ENCODE measurements at places on chromosomes 16 and 17.

- no peak for DNase-seq
Observed at GRCh38 chr17:42053731-42054500, 3.5 kb upstream of the C17orf113 start.

DNA sequence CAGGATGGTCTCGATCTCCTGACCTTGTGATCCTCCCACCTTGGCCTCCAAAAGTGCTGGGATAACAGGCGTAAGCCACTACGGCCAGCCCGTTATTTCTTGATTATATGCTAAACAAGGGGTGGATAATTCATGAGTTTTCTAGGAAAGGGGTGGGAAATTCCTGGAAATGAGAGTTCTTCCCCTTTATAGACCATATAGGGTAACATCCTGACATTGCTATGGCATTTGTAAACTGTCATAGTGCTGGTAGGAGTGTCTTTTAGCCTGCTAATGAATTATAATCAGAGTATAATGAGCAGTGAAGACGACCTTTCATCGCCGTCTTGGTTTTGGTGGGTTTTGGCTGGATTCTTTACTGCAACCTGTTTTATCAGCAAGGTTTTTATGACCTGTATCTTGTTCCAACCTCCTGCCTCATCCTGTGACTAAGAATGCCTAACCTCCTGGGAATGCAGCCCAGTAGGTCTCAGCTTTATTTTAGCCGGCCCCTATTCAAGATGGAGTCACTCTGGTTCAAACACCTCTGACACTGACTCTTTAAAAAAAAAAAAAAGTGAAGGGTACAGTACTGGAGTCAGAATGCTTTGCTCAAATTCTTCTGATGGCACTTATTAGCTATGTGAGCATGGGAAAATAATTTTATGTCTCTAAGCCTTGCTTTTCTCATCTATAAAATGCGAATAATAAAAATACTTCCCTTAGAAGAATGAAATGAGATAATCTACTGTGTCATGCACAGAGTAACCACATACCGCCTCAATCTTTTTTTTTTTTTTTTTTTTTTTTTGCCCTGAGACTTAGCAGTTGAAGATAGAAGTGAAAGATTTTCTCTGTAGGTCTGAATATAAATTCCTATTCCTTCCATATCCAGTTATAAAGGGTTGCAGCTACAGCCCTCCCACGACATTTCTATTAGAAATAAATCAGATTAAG is 5.1 kb upstream of the CALCOCO2 start:
- no peak for DNase-seq

DNA sequence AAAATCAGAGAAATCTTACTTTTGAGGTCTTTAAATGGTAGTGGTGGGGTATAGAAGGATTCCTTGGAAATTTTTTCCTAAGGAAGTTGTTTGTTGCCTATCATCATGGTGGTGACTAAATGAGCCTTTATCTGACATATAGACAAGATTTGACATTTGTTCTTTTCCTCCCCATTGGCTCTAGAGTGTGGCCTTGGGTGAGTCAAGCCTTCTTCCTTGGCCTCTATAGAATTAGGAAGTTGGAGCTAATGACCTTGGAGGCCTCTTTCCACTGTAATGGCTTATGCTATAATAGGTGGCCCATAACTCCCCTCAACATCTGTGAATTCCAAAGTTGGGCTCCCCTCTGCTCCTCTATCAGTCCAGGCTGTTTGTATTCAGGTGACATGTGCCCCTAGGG is 79.1 kb upstream of the HNF1B start:
- DNase-seq = no peak

GRCh38 chr16:85556456-85557082 is 56.6 kb upstream of the GSE1 start:
- no peak for DNase-seq

DNA sequence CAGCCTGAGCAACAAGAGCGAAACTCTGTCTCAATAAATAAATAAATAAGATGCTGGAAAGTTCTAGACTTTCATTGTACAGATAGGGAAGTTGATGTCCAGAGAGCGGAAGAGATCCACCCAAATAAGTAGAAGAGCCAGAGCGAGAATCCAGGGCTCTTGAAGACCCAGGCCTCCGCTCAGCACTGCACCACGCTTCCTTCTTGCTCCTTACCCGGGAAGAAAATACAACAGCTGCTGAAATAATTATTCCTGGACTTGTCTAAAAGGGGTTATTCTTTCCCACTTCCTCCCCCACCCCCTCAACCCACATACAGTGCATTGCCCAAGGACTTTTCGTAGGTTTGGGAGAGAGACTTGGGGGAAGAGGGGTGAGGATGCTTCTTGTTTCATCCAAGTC is 26.7 kb downstream of the CDK5RAP3 start:
- DNase-seq = no peak

GRCh38 chr17:58192612-58193011 is at the start of gene EPX:
TSS of gene EPX (plus strand) at chr17:58192726. CDS start at chr17:58192847, 121 bp downstream.
- no peak for DNase-seq

DNA sequence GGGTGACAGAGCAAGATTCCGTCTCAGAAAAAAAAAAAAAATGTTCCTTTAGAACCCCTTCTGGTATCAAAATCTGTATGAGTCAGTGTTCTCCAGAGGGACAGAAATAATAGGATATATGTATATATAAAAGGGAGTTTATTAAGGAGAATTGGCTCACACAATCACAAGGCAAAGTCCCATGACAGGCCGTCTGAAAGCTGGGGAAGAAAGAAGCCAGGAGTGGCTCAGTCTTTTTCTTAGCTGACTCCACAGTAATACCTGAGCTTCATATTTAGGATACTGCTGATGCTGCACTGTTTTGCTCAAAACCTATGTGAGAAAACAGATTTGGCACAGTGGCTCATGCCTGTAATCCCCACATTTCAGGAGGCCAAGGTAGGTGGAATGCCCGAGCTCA is 22.5 kb downstream of the ZZEF1 start:
- DNase-seq = no peak

DNA sequence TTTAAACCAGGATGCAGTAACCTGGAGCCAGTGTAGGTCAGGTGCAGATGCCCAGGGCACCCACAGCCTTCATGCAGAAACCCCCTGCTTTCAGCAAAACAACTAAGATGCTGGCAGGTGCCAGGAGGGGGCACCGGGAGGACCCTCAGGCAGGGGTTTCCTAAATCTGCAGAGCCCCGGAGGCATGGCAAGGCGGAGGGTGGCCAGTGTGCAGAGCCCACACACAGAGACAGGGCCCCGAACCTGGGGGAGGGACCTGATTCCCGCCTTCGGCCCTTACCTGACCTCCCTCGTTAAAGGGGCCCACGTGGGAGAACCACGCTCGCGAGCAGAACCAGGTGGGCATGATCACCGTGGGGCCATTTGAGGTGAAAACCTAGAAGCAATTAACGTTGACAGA is 114.0 kb upstream of the METRNL start:
- no peak for DNase-seq

GRCh38 chr17:55632893-55633292 is 89.8 kb downstream of the TMEM100 start:
- no peak for DNase-seq

DNA sequence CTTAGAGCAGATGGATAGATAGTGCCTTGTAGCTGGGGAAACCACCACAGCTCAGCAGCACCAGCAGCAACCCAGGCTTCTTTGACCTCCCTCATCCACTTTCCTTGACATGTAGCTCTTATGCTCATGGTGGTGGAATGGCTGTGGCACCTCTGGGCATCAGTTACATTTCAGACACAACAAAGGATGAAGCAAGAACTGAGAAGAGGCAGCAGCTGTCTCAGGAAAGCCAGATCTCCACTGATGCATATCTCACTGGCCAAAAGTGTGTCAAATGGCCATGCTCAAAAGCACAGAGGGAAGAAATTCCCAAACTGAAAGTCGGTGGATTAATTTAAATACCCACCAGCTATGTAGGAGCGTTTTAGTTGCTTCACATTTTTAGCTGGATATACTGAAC is 671.4 kb upstream of the SALL1 start:
- DNase-seq = no peak

DNA sequence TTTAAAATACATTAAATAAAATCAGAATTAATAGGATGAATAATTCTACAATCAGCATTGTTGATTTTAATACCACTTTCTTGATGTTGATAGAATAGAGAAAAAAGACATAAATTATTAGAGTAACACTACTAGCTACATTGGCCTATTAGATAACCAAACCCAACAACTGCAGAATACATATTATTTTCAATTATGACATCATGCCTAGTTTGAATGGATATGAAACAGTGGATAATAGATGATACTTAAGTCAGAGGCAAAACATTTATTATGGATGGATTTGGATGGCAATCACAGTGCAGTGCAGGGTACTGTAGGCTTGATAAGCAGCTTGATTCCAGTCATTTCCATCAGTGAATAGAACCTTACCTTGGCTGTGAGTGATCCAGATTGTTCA is 293.1 kb downstream of the BCAS3 start:
- DNase-seq = no peak

DNA sequence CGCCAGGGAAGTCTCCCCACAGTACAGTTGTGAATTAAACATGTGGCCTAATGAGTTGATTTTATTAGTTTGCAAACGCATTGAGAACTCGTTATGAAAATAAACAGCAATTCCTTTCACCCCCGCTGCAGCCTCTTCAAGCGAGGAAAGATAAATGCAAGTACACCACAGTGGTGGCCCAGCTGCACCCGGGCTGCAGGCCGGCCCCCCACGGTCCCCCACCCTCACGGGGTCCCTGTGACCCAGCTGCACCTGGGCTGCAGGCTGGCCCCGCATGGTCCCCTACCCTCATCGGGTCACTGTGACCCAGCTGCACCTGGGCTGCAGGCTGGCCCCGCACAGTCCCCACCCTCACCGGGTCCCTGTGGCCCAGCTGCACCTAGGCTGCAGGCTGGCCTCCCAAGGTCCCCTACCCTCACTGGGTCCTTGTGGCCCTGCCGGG is 32.2 kb downstream of the SDK2 start:
- no peak for DNase-seq

DNA sequence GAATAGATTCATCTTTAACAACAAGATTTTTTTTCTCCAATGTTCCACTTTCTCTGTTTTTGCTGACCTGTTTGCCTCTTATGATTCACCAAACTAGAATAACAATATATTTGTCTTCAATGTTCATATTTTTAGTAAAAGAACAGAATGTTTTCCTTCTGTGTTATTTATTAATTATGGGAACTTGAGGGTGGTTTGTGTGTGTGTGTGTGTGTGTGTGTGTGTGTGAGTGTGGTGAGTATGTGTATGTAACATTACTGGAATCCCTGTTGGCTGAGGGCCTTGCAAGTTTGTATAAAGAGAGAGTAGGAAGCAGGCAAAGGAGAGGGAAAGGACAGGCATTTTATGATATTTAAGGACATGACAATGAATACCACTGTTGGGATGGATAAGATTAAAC is 13.8 kb downstream of the STXBP4 start:
- DNase-seq = no peak

Measured in Jurkat, Clone E6-1 (cell line).